Dorsolateral prefrontal cortex (tissue), 122 donors: ENCODE measurements at places on chromosomes 7 and 10. TPM values are rescaled to one million over a fixed set of nuclear protein-coding genes. Genes with fewer than 3 reads are reported as not detected.

The ACTL6B gene
- 63.1 TPM for total RNA-seq

The PILRB gene
- total RNA-seq, result 39.7 TPM

The EEPD1 gene
- 13.1 TPM for total RNA-seq

The CCDC3 gene
- 52.2 TPM for total RNA-seq

The AKR1D1 gene
- not detected for total RNA-seq

The SYNPO2L gene
- not detected for total RNA-seq

The ODAD2 gene
- total RNA-seq, result 1.9 TPM

The SCART1 gene
- 5.0 TPM for total RNA-seq

The C7orf57 gene
- not detected for total RNA-seq

The MRLN gene
- total RNA-seq, result not detected

The TBC1D12 gene
- 23.5 TPM for total RNA-seq

The BAMBI gene
- total RNA-seq, result 10.4 TPM

The CHST15 gene
- 44.1 TPM for total RNA-seq

The SRRM3 gene
- total RNA-seq, result 101 TPM

The CD36 gene
- total RNA-seq, result 2.5 TPM

The TMEM229A gene
- total RNA-seq, result 7.4 TPM

The TSPAN15 gene
- total RNA-seq, result 37.6 TPM

The ZNF467 gene
- 4.4 TPM for total RNA-seq

The FGF8 gene
- not detected for total RNA-seq

The ASB10 gene
- not detected for total RNA-seq

The AGAP5 gene
- total RNA-seq, result 8.0 TPM

The H2BK1 gene
- not detected for total RNA-seq

The ELFN1 gene
- 2.8 TPM for total RNA-seq

The TRDMT1 gene
- 8.3 TPM for total RNA-seq

The TLL2 gene
- 6.1 TPM for total RNA-seq

The SH2B2 gene
- total RNA-seq, result 5.3 TPM

The MYH16 gene
- total RNA-seq, result not detected

The MYOZ1 gene
- 1.4 TPM for total RNA-seq

The UTF1 gene
- not detected for total RNA-seq

The FLNC gene
- total RNA-seq, result 7.9 TPM

The ASZ1 gene
- not detected for total RNA-seq

The ANAPC16 gene
- total RNA-seq, result 43.0 TPM

The PAX4 gene
- not detected for total RNA-seq

The CACNA2D1 gene
- 83.2 TPM for total RNA-seq

The HEPACAM2 gene
- total RNA-seq, result not detected
